ENCODE measurements at places on chromosomes 3 and 15. TPM values are rescaled to one million over a fixed set of nuclear protein-coding genes. Genes with fewer than 3 reads are reported as not detected.

The CACNA1D gene
- 4.3 TPM for total RNA-seq

The FANCD2OS gene
- not detected for total RNA-seq

The NR1I2 gene
- not detected for total RNA-seq

The ZNF717 gene
- 27.0 TPM for total RNA-seq

The SNX22 gene
- 1.9 TPM for total RNA-seq

The FBXO40 gene
- not detected for total RNA-seq

The LRRK1 gene
- 8.4 TPM for total RNA-seq

The DCLK3 gene
- total RNA-seq, result not detected

The RYK gene
- 86.8 TPM for total RNA-seq

Measured in A375 (cell line).